ENCODE measurements at places on chromosomes 2 and 18. TPM values are rescaled to one million over a fixed set of nuclear protein-coding genes. Genes with fewer than 3 reads are reported as not detected.

Gene FLACC1
- 3.7 TPM for polyA plus RNA-seq

Gene MC5R
- not detected for polyA plus RNA-seq

Gene UCN
- polyA plus RNA-seq, result 1.4 TPM

- no peak for DNase-seq
Measured at GRCh38 chr2:161979490-161979889, 94.5 kb downstream of the DPP4 start.

DNA sequence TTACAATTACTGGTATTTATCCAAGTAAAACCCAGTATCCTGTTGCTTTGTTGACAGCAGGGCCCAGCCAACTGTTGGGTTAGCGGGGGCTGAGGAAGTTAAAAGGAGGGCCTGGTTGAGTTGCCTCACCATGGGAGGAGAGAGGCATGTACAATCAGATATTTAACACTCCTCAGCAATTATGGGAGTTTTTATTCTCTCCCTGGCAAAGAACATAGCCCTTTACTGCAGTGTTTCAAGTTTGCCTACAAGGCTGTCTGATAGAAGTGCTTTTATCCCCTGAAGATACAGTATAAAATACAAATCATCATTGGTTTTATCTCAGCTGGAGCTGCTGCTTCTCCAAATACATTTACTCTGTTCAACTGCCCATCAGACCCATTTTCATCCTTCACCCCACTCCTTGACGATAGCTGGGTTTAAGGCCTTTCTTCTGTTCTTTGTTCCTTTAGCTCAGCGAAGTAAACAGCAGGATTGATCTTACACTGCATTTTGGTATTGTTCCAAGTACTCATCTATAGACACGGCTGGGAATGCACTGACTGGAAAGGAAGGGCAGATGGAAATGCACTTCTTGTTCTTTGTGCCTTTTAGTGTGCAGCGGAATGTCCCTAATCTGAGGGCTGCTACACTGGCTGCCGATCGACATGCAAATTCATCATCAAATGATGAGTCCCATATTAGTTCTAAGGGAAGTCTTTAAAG is 402.5 kb upstream of the SPRED2 start:
- no peak for DNase-seq

Gene SLC16A14
- polyA plus RNA-seq, result 0.53 TPM

Data from heart left ventricle (tissue), 16 donors.